ENCODE measurements at places on chromosomes 4 and X. TPM values are rescaled to one million over a fixed set of nuclear protein-coding genes. Genes with fewer than 3 reads are reported as not detected.

- no peak for DNase-seq
These were observed 109.2 kb upstream of the GRPR start for GRCh38 chrX:16014171-16014570.

DNA sequence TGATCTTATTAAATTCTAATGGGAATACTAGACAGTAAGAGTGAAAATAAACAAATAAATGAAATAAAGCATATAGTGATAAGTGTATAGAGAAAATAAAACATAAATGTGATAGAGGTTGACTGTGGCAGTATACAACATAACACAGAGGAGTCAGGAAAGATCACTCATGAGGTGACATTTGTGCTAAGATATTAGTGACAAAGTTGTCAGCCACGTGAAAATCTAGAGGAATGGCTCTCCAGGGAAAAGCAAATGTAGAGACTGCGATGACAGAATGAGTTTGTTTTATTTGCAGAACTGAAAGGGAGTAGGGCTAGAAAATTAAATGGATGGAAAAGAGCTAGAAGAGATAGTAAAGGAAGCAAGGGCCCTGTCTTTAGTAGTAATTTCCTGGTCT, 72.8 kb upstream of the GABRA2 start:
- DNase-seq: no peak

DNA sequence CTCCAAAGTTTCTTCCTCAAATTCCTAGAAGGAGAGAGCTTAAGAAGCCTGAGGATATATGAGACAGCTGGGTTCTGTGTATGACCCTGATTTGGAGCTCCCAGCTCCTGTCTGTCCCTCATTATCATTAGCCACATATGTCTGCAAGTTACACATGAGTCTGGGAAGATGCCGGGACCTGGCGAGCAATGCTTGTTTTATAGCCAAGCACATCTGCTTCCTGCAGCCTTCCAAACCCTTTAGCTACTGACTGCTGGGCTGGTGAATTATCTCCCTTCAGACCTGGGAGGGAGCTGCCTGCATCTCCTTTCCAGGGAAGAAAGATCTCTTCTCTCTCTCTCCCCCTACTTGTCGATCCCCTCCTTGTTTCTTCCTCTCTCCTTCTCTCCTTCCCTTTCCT, 556.7 kb upstream of the BOD1L1 start:
- DNase-seq: peak; percentile 41

GRCh38 chr4:73752424-73752823, 12.1 kb downstream of the CXCL8 start:
- DNase-seq: no peak

- no peak for DNase-seq
These were observed 18.2 kb downstream of the BCOR start for GRCh38 chrX:40079572-40079971.

DNA sequence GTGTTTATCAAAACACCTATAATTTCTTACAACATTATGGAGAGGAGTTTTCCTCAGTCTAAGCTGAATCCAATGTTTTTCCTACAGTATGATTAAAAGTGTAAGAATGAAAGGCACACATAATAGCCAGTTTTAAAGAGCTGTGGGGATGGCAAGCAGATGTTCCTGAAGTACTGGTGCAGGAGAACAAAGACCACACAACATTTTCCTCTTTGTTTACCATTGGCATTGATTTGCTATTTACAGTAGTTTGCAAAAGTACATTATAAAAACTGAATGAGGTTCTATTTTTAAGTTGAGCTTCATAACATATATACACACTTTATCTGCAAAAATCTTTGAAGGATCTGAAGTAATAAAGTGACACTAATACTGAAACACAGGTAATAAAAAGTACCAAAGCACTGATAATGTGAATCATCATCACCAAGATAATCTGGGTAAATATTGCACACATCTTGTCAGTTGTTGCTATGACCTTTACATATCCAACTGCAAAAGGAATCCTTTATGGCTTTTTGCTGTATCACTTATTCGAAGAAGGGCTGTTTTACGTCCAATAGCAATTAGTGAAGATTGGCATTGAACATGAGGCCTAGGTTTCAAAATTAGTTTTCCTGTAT, 22.5 kb downstream of the TCEAL1 start:
- DNase-seq: no peak

DNA sequence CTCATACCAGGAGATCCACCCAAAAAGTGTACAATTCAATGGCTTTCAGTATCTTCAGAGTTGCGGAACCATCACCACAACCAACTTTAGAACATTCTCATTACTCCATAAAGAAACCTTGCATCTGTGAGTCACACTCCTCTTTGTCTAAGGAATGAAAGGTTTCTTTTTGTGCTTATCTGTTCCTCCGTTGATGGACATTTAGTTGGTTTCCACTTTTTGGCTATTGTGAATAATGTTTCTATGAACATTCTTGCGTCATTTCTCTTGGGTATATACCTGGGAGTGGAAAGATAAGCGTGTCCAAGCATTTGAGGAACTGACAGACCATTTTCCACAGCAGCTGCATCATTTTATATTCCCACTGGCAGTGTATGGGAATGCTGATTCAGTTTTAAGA, 10.6 kb downstream of the FAM184B start:
- no peak for DNase-seq

- no peak for DNase-seq
These were observed 25.9 kb upstream of the HMX1 start for GRCh38 chr4:8897251-8898167.

DNA sequence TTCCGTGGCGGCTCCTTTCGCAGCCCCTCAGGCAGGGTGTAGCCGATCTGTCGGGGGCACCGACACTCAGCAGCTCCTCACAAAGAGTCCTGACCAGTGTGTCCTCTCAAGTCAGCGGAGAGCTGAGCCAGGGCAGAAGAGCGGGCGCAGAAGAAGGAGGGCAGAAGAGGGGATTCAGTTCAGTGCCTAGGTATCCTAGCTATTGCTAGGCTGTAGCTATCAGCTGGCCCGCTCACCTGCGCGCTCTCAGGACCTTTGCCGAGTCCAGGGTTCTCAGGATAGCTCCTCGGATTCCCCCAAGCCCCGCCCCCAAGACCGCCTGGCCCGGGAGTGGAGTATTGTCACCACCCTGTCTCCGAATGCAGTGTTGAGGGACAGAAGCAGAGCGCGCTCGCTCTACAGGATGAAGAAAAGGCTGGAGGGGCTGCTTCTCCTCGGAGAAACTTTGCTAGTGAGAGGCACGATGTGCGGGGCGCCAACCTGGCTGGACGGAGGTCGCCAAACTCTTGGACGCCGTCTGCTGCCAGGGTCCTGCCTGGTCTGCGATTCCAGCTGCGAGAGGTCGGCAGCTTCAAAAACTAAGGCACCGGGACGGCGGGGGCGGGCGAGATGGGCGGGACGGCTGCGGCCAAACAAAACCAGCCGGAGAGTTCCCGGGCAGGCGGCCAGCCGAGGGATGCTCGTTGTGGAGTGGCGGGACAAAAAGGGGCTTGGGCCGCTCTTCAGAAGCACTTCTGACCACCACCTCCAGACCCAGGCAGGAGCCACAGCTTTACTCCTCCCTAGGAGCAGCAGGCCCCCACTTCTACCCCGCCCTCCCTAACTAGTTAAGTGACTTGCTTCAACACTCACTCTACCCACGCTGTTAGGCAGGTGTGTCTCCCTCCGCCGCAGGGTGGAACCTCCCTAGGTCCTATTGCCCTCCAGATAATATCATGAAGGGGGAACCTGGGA, at the start of gene XKRX:
TSS of gene XKRX (minus strand) at position 258 of the 954 bp plus-strand sequence. CDS start 613 bp downstream, outside the sequence.
- DNase-seq: peak; percentile 64

- DNase-seq: no peak
These were observed 278.5 kb upstream of the TENM3 start for GRCh38 chr4:181964731-181965130.

- DNase-seq: peak; percentile 44
These were observed 4.3 kb upstream of the HAUS7 start for GRCh38 chrX:153474718-153475117.

- no peak for DNase-seq
These were observed 5.8 kb downstream of the CCKAR start for GRCh38 chr4:26484516-26484915.

- peak; percentile 39 for DNase-seq
These were observed 740 bp upstream of the NPY2R start for GRCh38 chr4:155207534-155208257.

- no peak for DNase-seq
These were observed 37.9 kb downstream of the RBBP7 start for GRCh38 chrX:16832301-16832700.

GRCh38 chr4:180285796-180286195, 1957.4 kb upstream of the TENM3 start:
- DNase-seq: no peak

GRCh38 chr4:129446074-129446473, 350.1 kb downstream of the C4orf33 start:
- DNase-seq: no peak

DNA sequence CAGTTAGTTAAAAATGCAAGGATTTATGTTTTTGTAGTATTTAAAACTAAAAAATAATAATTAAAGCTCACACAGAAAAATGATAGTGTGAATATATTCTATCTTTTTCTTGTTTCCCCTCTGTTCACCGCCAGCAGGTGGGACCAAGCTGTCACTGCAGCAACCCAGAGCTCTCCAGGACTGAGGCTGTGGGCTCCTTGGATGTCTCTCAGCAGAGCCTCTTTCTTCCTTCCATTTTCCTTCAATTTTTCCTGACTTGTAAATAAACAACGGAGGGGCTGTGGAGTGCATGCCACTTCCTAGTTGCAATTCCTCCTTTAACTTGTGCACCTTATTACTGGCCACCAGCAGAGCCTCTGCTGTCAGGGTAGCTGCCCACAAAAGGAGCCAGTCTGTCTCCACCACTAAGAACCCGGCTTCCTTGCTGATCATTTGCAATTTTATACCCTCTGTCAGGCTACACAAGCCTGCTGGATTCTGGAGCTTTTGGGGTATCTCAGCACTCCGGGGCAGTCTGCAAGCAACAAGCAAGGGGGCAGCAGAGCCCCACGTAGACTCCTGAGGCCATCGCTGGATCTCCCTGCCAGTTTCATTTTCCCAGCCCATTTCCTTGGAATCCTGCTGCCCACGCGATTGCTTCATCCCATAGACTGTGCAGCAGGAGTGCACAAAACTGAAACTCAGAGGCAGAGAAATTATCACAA, 1467.4 kb downstream of the C4orf33 start:
- DNase-seq: peak; percentile 63

DNA sequence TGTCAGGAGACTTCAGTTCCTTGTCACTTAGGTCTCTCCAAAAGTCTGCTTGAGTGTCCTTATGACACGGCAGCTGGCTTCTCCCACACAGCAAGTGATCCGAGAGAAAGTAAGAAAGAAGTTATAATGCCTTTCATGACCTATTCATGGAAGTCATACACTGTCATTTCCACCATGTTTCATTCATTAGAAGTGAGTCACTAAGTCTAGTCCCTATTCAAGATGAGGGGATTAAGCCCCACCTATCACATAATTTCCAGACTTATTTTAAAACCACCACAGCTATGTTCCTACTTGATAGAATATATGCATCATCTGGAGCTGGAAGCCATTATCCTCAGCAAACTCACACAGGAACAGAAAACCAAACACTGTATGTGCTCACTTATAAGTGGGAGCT, 25.2 kb upstream of the COL25A1 start:
- no peak for DNase-seq

GRCh38 chr4:169791062-169791461, 33.3 kb upstream of the HPF1 start:
- no peak for DNase-seq

DNA sequence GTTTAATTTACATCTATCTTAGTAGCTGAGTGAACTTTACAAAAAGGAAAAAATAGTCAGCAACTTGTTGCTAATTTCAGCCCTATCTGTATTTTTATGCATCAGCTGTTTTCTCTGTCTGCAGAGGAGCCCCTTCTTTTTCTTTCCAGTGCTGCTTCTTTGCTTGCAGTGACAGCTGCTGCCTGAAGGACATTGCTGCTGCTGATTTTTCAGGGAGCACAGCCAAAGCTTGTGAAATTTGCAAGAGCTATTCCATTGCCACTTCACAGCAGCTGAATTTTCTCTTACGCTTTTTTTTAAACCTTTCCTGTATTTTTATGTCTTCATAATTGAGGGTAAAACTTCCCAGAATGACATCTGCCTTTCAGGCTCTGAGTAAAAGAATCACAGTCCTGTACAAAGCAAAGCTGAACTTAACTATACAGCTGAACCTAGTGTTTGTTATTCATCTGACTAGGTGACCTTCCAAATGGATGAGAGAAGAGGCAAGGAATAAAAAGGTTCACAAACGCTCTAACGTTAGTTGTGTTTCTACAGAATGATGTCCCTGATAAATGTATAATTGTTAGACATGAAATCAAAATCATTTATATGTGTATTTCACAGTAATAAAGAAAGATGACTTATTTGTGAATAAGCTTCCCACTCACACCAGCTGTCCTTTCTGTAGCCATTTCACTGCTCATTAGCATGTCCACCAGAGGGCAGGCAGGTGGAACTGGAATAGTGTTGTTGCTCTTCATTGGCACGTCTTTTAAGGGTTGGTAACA, 541.4 kb downstream of the ADGRL3 start:
- DNase-seq: peak; percentile 17

DNA sequence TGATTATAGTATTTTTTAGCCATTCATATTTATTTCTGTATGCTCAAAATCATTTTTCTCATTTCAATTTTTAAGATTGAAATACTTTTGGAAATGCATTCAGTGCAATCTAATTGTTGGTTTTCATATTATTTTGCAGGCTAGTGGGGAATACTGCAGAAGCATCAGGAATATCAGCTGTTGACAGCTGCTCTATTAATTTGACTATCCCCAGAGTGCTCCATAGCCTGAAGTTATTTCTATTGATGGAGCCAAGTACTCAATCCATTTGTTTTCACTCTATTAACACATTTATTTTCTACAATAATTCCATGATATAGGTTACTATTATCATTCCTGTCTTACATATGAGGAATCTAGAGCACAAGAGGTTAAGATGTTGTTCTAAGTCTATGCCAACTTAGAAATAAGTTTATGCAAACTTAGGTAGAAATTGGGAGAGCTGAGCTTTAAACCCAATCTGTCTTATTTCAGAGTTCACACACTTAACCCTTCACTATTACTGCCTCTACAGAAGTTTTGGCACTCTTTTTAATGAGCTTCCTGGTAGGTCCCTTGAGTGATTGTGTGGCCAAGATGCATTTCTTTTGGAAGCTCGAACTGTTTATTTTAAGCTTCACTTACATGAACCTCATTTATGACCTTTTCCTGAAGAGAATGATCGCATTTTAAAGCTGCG, 65.6 kb upstream of the PCDH18 start:
- DNase-seq: no peak

- no peak for DNase-seq
These were observed 728 bp downstream of the DCAF12L2 start for GRCh38 chrX:126165401-126165720.

DNA sequence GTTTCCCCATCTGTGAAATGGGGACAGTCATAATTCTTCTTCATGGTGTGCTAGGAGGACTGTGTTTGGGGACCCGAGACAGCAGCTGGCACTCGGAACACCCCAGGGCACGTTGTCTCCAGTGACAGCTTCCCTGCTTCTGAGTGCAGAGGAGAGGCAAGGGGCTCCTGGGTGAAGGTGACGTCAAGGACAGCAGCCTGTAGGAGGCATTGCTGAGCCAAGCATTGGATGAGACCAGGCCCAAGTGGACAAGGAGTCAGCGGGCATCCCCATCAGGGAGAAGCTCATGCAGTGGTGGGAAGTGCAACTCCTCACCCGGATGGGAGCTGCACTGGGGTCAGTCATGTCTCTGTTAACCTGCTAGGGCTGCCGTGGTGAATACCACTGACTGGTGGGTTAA, 46.1 kb downstream of the EVC start:
- no peak for DNase-seq

GRCh38 chr4:95219109-95219508, 329.7 kb downstream of the UNC5C start:
- no peak for DNase-seq

- DNase-seq: no peak
These were observed 13.7 kb upstream of the HTRA3 start for GRCh38 chr4:8255698-8256441.

Gene OPN1MW3
- not detected for total RNA-seq

Gene ATP8A1
- 27.4 TPM for total RNA-seq

Gene TMEM154
- 11.0 TPM for total RNA-seq

Gene DCAF4L1
- total RNA-seq: 0.16 TPM

Gene RTL9
- total RNA-seq: not detected

All from kidney (tissue), 22 donors.